Stomach (tissue), 19 donors: ENCODE measurements at places on chromosomes 16 and 17.

GRCh38 chr17:69575346-69575761 lies 160.9 kb downstream of the MAP2K6 start:
- peak; percentile 75 for DNase-seq

- no peak for DNase-seq
Measured at GRCh38 chr16:50804290-50804907, 62.5 kb downstream of the CYLD start.

DNA sequence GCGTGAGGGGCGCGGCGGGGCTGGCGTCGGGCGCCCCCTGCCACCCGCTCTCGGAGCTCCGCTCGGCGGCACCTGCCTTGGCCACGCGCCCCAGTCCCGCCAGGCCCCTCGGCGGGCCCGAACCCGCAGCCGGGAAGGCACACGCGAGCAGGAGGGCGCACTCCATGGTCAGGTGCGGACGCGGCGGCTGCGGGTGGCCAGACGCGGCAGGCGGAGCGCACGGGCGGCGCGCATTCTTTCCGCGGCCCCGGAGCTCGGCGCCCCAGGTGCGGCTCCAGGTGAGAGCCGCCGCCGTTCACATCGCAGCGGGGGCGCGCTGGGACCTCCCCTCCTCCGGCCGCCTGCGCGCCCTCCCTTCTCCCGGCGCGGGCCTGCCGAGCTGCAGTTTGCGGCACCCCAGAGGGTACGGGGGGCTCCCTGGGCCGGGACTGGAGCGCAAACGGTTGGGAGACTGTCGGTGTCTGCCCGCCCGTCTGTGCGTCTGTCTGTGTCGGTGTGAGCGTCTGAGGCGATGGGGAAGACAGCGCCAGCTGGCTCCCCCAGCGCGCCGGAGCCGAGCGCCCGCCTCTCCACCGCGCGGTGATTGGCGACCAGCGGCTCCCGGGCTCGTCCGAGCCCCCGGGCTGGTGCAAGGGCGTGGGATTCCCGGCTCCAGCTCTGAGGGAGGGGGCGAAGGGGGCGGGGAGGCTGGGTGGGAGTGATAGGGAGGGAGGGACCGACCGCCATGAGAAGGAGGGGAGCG lies at the start of gene ADAMTS18:
TSS of gene ADAMTS18 (minus strand) at position 505 of the 742 bp plus-strand sequence. CDS start at position 166, 339 bp downstream.
- DNase-seq: peak; percentile 33

DNA sequence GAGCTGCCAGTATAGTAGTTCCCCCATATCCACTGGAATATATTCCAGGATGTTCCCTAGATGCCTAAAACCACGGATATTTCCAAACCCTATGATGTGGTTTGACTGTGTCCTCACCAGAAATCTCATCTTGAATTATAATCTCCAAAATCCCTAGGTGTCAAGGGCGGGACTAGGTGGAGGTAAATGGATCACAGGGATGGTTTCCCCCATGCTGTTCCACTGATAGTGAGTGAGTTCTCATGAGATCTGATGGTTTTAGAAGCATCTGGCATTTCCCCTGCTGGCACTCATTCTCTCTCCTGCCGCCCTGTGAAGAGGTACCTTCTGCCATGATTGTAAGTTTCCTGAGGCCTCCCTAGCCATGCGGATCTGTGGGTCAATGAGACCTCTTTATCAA lies 168.6 kb downstream of the MAF start:
- no peak for DNase-seq

DNA sequence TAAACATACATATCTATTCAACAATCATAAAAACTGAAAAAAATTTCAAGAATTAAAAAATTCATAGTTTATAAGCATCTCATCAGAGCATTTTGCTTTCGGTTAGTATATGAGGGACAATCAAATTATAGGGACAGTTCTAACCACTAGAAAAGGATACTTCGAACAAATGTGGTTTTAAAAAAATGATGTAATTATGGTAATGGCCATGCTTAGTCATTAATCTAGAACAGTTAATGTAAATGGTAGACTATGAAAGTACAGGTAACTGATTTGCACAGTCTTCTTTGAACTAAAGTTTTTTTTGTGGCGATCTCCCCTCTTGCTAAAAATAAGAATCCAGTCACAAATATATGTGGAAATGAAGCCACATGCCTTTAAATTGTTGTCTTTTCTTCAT lies 63.5 kb upstream of the PHOSPHO1 start:
- no peak for DNase-seq

GRCh38 chr17:47072886-47073285 lies 93.8 kb upstream of the RPRML start:
- DNase-seq: peak; percentile 26

GRCh38 chr17:3917391-3917931 lies 1.2 kb upstream of the P2RX1 start:
- peak; percentile 68 for DNase-seq

DNA sequence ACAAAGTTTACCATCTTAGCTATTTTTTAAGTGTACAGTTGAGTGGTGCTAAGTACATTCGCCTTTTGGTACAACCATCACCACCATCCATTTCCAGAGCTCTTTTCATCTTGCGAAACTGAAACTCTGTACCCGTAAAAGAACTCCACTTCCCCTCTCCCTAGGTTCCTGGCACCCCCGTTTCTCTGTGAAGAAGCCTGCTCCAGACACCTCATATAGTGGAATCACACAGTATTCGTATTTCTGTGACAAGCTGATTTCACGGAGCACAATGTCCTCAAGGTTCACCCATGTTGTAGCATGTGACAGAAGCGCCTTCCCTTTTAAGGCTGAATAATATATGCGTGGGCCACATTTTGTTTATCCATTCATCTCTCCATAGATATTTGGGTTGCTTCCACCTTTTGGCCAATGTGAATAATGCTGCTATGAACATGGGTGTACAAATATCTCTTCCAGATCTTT lies 54.2 kb upstream of the MAP3K14 start:
- DNase-seq: no peak

DNA sequence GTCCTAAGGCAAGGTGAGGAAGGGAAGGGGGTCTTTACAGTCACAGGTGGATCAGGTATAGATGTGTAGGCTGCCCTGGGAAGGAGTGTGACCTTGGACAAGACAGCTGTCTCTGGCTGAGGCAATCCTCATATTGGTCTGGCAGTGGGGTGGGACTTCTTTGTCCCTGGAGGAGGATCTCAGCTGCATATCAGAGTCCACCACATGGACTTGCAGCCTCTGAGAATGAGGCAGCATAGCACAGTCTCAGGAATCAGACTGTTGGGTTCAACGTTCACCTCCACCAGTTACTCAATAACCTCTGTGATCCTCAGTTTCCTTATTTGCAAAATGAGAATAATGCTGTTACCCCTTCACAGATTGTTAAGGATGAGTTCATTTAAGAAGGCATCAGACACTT lies 33.4 kb downstream of the ACSM2A start:
- no peak for DNase-seq

DNA sequence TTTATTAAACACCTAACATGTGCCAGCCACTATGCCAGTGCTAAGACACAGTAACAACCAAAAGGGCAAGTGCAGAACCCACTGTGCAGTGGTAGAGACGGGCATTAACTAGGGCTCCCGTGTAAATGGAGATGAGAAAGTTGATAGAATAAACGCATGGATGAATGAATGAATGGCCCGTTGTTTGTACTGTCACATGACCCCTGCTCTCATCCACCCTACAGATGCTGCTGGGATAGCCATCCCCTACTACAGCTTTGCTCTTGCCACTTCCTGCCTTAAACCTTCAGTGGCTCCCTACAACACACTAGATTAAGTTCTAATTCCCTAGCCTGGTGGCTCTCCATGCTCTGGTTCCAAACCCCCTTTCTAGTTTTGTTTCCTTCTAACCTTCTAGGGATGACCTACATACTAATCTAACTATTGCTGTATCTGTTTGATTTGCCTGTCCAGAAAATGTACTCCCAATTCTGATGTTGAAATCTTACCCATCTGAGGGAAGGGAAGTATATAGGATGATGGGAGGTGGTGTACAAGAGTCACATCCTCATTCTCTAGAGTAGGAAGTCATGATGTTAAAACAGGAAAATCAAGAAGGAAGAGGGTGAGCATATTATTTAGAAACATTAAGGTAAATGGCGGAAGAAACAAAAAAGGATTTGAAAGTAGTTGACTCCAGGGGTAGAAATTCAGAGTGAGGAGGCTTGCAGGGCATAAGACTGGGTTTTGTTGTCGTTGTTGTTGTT lies 11.4 kb upstream of the TNRC6C start:
- DNase-seq: no peak

DNA sequence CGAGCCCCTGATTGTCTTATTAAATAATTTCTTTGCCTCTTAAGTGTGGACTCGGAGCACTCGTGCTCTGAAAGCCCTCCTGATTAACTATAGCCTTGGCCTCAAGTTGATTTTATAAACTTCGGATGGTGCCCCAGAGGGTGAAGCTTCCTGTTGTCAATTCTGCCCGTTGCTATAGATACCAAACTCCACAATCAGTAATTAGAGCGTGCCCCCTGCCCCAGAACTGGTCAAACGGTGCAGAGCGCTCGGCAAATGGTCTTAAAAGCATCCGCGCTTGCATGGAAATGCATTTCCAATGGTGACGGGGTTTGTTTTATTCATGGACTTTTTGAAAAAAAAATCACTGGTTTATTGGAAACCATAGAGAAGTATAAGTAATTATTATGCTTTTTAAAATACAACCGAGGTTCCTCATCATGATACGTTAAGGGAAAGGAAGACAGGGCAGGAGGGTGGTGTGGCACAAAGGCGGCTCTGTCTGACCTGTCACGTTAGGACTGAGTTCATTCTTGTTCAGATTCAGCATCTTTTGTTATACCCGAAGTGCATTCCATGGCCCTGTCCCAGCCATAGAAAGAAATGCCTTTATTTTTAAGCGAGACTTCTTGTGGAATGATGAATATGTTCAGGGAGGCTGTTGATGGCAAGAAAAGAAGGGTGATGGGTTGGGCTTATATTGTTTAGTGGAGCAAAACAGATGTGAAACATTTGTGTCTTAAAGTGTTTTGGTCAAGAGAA lies 476.4 kb downstream of the MAF start:
- no peak for DNase-seq

DNA sequence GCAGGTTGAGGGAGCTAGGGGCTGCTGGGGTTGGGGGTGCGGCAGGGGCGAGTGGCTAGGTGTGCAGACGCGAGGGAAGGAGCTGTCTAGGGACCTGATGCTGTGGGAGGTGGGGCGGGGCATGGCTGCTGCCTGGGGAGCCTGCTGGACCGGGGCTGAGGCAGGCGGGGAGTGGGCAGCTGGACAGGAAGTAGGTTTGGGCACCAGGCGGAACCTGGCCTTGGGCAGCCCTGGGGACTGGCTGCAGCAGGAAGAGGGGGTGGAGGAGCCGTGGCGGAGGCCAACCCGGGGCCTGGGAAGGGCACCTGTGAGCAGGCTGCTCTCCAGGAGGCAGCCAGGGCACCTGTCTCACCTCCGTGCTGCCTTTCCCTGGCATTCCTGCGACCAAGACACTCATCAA lies 5.9 kb upstream of the DNASE1L2 start:
- no peak for DNase-seq

DNA sequence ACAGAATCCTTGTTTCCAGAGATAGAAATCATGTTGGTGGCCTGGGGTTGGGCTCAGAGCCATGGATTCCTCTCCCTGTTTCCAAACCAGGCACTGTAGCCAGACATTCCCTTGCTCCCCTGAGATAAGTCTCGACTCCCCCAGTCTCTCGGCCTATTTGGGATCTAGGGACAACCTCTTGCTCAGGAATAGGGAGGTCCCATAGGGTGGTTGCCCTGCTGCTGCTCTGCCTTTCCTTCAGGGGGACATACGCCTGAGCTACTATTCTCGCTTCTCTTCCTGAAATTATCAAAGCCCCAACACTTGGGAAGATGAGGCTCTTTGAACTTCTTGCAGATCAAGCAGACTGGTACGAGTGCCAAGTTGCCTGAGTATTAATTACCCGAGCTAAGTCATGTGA lies 58.0 kb downstream of the TBX4 start:
- DNase-seq: no peak
